HS-27A (cell line): ENCODE measurements at places on chromosomes 16 and 17.

DNA sequence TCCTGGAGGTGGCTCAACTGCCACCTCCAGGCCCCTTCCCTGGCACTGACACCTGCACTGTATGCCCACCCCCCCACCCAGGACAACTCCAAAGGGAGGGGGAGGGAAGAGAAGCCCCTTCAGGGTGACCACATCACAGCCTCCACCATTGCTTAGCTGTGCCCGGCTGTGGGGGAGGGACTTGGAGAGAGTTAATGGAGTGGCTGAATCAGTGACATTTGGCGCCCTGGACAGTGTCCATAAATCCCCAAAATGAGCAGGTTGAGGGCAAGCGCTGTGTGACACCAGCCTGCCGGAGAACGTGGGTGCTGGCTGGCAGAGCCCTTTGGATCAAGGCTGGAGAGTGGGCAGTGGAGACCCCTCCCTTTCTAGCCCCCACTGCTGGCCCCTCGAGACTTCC, 883 bp downstream of the USH1G start:
- no peak for DNase-seq

- no peak for DNase-seq
Observed at GRCh38 chr16:50462793-50463507, 85.2 kb upstream of the NKD1 start.

DNA sequence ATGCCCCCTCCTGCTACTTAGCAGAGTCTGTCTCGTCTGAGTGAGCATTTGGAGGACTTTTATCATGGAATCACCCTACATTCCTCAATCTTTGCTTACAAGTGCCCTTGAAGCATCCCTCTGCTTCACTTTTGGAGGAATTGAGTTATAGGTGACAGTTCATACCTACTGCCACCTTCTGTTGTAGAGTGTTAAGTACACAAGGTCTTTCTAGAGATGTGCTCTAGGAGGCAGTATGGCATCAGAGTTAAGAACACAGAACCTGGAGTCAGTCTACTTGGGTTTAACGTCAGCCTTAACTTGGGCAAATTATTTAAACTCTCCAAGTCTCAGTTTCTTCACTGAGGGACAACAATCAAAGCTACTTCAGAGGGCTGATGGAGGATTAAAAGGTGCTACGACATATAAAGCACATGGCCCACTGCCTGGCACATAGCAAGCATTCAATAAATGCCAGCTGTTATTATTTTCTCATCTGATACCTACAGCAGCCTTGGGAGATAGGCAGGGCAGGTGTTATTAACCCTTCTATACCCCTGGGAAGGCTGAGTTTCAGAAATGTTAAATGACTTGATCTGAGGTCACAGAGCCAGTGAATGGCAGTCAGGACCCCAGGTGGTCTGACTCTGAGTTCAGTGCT, 62.2 kb downstream of the UTP18 start:
- no peak for DNase-seq

DNA sequence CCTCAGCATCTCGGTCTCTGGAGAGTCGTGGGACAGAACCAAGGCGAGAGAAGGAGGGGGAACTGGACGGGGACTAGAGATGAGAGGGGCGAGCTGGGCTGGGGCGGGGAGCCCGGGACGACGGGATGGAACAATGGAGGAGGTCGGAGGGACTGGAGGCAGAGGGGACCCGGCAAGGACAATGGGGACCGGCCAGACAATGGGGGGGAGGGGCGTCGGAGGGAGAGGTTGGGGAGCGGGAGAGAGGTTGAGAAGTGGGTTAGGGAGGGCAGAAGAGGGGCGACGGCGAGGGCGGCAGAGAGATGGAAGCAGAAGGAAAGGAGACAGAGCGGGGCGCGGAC, 719 bp downstream of the NGFR start:
- no peak for DNase-seq

DNA sequence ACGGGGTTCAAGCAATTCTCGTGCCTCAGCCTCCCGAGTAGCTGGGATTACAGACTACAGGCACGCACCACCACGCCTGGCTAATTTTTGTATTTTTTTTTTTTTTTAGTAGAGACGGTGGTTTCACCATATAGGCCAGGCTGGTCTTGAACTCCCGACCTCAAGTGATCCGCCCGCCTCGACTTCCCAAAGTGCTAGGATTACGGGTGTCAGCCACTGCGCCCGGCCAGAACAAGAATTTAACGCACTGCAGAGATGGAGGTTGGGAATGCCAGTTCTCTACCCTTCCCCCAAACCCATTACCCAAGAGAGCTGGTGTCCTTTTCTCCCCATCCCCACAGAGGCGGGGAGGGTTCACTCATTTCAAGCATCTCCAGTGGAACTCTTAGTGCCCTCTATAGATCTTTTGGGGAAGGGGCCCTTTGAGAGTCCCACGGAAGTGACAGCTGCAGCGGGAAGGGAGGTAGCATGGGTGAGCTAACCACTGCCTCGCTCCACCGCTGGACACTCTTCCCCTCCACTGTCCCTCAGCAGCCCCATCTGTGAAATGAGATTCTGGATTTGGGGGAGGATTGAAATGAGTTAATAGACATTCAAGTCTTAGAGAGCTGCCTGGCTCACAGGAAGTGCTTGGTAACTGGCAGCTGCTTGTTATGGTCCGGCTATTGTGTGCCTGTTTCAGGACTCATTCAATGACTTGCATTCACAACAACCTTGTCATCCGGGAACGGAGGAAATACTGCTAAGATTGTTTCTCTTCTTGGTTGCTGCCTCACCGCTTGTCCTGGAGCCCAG, 3.5 kb upstream of the UBALD2 start:
- no peak for DNase-seq

DNA sequence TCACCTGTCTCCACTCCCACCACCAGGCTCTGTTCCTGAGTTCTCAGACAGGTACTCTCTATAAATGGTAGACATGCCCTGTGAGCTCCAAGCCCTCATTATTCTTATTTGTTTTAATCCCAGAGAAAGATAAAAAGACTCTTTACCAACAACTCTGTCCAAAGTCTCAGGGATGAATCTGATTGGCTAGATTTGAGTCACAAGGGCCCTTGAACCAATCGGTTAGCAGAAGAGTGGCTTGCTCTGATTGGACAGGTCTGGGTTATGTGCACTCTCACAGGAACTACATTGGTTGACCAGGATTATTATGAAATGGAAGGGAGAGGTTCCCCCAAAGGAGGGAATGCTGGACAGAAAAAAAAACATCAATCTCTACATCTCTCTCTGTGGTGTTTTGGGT, 7.5 kb downstream of the COTL1 start:
- no peak for DNase-seq
